ENCODE measurements at places on chromosomes 4 and X. TPM values are rescaled to one million over a fixed set of nuclear protein-coding genes. Genes with fewer than 3 reads are reported as not detected.

GRCh38 chr4:156194896-156195295, 241.2 kb upstream of the CTSO start:
- DNase-seq: no peak

- no peak for DNase-seq
These were observed 12.4 kb downstream of the ZDHHC9 start for GRCh38 chrX:129831091-129831885.

DNA sequence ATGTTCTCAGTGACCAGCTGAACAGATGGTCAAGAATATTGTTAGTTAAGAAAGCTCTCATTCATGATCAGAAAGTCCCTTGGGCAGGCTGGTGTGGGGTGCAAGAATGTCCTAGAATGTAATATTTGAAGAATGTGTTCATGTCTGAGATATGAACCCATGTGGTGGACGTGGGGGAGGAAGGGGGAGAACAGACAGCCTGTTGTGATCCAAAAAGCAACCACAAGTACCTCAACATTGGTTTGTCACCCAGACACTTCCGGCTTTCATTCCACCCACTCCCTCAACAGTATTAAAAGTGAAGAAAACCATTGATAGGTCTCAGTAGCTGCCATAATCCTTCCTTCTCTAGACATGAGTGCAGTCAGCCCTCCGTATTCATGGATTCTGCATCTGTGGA, 82.2 kb downstream of the MAML3 start:
- no peak for DNase-seq

DNA sequence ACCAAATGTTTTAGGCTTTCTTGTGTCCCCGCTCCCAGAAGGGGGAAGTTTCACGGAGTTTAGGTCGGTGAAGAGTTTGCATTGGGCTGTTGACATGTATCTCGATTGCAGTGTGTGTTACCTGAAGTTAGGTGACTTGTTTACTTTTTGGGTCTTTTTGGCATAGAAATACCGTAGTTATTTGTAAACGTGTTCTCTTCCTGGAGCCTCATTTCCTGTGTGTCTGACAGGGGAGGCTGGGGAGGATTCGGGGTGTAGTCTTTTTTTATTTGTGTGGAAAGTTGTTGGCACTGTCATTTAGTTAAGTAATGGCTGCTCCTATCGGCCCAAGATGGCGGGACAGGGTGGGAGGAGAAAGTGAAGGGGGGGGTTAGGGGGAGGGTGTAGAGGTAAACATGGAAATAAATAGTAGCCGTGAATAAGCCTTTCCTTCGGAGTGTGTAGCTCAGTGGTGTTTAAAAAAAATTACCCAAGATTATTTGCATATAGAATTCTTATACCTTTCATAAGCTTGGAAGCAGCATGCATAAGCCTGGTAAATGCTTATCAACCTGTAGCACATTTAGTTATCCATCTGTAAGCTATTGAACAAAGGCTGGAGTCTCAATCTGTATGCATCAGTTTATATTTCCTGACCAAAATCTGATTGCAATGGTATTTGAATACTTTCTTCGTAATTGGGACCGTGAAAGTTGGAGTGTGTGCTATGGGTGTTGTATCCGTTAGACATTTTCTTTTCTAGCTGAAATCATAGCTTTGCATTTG, 1.6 kb downstream of the KDM6A start:
- no peak for DNase-seq

Gene SHROOM2
- 1.5 TPM for total RNA-seq

Gene PHOX2B
- total RNA-seq: not detected

Gene CAPN6
- total RNA-seq: 0.06 TPM
